ENCODE measurements at places on chromosomes 4 and X.

DNA sequence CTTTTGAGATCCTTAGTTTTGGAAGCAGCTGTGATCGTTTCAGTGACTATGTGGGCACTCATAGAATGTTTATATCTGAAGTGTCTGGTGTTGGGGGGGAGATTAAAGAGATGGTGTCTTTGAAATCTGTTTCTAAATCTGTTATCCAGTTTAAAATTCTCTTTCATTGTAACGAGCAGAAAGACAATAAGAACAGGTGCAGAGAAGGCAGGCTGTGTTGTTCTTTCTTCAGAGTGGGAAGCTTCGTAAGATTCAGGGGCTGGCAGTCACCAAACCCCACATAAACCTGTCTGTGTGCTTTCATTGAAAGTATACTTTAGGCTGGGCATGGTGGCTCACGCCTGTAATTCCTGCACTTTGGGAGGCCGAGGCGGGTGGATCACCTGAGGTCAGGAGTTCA is 16.3 kb upstream of the DHRSX start:
- DNase-seq: no peak

DNA sequence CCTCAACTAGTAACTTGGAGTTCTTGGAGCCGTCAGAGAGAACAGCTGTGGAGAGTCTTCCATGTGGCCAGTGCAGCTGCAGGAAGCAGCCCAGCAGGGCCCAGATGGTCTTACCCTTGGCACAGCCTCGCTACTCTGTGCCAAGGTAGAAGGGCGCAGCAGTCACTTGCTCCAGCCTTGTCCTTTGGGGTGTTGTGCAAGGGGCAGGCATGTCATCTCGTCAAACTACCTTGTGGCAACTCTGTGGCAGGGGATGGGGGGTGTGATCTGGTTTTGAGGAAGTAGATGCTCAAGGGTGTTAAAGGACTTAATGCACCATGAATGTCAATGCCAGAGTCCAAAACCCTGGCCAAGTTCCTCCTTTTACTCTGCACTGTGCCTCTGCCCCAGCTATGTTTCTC is 34.2 kb upstream of the TBC1D14 start:
- DNase-seq: no peak

DNA sequence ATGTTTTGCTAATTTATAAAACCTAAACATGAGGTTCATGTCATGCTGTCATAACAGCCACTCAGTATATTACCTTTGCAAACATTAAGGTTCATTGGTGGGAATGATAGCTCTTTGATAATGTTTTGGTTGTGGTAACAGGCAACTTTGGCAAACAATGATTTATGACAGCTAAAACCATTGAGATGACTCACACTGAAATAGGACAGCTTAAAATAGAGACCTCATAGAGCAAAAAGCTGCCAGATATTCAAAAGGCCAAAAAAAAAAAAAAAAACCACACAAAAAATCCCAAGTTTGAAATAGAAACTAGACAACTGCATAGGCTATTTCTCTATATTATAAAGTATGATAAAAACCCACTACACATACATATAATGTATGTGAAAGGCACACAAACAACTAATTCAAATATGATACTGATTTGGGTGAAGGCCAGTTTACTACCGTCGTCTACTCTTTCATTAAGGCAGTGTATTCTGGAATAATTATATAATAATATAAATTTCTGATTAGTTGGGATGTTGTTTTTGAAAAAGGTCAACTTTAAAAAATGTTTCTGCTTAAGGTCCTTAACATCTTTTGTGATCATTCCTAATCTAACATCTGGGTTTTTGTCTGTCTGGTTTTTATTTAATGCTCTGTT is 646.0 kb upstream of the PITX2 start:
- no peak for DNase-seq

- no peak for DNase-seq
Observed at GRCh38 chrX:78754917-78755316, 7.4 kb downstream of the LPAR4 start.

GRCh38 chr4:82560853-82561785 is 669 bp downstream of the TMEM150C start:
- DNase-seq: no peak

GRCh38 chrX:18415386-18415785 is 10.0 kb upstream of the CDKL5 start:
- no peak for DNase-seq

- DNase-seq: no peak
Observed at GRCh38 chr4:78781924-78782323, 5.8 kb downstream of the BMP2K start.

DNA sequence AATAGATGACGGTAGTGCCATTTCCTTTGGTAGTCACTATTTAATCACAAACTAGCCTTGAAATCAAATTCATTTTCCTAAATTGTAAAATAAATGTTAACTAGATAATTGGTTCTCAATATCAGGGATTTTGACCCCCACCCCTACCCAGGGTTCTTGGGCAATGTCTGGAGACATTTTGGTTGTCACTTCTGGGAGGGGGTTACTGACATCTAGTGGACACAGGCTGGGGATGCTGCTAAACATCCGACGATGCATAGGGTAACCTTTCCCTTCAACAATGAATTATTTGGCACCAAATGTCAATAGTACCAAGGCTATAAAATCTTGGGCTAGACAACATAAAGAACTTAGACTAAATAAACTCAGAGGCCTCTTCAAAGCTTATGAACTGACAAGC is 285.8 kb upstream of the TRPC5 start:
- no peak for DNase-seq

GRCh38 chrX:151393514-151393913 is 3.5 kb upstream of the VMA21 start:
- no peak for DNase-seq

Measured in posterior cingulate gyrus (tissue), 11 donors.